ENCODE measurements at places on chromosomes 5 and 9. TPM values are rescaled to one million over a fixed set of nuclear protein-coding genes. Genes with fewer than 3 reads are reported as not detected.
A peak's percentile ranks its signal among the peaks of the same experiment; 100 is the strongest.

The MARCOL gene
- not detected for total RNA-seq

The TSSK1B gene
- not detected for total RNA-seq

The IFNA21 gene
- total RNA-seq, result not detected

DNA sequence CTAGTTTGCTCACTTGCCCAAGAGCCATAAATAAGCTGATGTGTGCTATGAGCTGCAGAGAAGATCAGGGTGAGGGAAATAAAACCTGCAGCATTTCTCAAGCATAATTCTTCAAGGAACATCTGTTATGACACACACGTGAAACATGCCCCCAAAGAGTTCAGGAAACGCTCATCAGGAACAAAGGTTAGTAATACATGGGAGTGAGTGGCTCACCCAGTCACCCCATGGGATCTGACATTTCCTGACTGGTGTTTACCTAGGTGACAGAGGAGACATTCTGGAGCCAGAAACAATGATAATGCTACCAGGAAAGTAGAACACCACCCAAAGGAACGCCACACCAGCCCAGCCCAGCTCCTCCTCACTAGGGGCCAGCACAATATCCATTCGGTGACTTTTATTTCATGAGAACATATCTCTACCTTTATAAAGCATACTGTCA lies 66.0 kb downstream of the FRMD3 start:
- DNase-seq, result peak; percentile 85

- DNase-seq, result no peak
Measured at GRCh38 chr5:140342287-140342686, 4.1 kb downstream of the HBEGF start.

- peak; percentile 91 for DNase-seq
Measured at GRCh38 chr9:83154087-83154736, 91.3 kb upstream of the RASEF start.

- DNase-seq, result peak; percentile 57
Measured at GRCh38 chr9:106753155-106753671, 109.8 kb upstream of the ZNF462 start.

GRCh38 chr5:36536616-36537005 lies 69.8 kb upstream of the SLC1A3 start:
- DNase-seq, result no peak

DNA sequence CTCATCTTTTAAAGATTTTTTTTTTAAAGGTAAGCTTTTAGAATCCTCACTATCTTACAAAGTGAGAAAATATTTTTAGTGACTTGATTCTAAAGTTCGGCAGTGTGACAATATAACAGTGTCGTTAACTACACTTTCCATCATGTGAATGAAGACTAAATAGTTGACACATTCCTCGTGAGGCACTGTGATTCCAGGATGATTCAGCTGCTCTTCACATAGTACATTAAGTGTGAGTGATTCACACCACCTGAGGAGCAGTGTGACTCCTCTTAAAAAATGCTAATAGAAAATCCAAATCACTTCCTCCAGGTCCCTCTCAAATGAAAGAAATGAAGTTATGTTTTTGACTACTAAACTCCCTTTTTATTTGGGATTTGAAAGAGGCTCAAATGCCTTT lies 589.5 kb downstream of the GABRG2 start:
- peak; percentile 50 for DNase-seq

GRCh38 chr5:3596857-3597166 lies 1.2 kb downstream of the IRX1 start:
- no peak for DNase-seq

- DNase-seq, result no peak
Measured at GRCh38 chr5:113181853-113182490, 205.4 kb downstream of the DCP2 start.

DNA sequence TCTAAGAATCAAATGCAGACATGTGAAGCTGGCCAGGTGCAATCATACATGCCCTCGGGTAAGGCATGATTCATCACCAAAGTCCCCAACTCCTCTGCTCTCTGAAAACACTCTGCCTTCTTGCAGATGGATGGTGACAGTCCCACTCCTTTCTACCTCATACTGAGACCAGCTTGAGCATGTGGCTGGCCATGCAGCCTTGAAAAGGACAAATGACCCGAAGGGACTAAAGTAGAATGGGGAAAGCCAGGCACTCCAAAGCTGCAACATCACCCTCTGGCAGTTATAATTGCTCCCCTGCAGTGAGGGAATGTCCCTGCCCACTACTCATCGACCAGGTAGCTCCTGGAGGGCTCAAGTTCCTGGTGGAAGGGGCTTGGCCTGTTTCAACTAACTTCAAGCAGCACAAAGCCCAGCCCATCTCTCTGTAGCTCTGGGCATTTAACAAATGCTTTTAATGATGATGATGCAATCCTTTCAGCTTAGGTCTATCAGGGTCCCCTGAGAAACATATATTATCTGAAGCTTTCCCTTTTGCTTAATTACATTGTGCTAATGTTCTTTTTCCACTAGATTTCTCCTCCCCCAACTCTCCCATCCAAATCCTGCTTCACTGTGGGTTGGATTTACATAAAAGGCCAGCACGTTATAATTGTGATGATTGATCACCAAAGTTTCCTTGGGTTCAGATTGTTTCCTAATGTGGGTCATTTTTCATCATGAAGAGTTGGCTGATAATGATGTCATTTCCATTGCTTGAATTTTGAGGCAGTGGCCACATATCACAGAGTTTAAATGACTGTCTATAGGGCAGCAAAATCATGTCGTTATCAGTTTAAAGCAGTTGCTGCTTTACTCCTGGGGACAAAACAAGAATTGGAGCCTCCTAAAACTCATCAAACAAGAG lies 436.5 kb upstream of the SLC30A5 start:
- no peak for DNase-seq

DNA sequence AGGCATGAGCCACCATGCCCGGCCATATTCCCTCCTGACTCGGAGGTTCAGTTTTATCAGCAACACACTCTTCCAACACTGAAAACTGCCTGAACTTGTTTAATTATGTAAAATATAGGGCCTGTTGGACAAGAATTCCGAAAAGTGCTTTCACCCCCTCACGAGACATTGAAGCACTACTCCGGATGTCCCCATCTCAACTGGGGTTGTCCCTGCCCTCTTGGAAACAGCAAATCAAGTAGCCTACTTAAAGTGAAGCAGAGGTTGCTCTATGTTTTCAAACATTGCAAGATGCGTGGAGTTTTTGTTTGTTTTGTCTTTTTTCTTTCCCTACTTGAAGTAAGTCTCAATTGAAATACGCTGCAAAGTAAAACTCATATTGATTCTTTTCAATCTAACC lies 7.6 kb downstream of the PTGER4 start:
- no peak for DNase-seq

DNA sequence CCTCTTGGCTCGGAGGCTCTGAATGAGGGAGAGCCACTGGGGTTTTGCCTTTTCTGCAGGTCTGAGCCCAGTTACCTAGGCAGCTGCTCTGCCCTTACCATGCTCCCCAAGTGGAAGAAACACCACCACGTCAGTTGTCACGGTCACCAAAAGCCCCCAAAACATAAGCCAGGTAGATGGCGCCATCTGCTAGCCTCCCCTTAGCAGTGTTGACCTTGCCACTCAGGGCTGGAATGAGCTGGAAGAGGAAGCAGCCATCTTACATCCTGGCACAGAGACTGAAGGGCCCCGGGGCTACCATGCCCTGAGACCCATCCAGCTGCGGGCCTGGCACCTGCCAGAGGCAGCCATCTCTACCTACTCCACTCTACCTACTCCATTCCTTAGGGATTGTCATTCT lies 7.4 kb downstream of the ZER1 start:
- DNase-seq, result no peak

DNA sequence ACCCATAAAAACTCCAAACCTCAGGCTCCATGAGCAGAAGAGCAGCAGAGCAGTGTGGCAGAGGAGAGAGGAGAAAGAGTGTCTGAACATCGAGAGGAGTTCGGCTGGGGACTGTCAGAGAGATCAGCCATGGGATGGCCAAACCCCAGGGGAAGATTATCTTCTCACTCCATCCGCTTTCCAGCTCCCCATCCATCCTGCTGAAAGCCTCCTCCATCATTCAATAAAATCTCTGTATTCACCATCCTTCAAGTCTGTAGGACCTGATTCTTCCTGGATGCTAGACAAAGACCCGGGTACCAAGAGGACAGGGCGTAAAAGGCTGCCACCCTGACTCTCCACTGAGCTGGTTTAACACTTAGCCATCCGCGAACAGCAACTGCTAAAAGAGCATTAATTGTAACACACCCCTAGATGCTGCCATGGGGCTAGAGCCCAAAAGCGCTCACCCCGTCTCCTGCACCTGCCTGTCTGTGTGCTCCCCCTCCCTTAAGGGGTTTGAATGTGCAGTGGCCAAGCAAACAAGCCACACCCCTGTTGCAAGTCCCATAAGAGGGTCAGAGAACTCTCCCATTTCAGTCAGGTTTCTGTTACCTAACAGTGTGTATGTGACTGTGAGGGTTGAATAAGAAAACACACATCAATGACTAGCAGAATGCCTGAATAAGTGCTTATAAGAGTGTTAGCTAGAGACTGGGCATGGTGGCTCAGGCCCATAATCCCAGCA lies 13.9 kb upstream of the SELENOP start:
- no peak for DNase-seq

DNA sequence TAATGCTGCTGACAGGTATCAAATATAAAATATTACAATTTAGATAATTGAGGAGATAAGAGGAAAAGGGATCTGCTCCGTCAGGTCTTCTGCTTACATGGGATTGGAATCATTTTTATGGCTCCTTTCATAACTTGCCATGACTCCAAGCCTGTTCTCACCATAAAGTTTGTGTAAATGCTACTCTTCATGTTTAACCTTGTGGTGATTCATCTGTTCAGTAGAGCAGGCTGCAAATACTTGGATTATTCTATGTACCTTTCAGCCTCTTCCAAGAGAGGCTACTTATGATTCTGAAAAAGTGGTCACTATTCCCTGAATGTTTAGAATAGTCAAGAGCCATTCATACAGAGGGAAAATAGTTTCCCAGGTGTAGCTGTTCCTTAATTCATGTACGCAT lies 66.9 kb downstream of the SLC44A1 start:
- no peak for DNase-seq
